Memory B cell (primary cell): ENCODE measurements at places on chromosomes 5 and 9.

DNA sequence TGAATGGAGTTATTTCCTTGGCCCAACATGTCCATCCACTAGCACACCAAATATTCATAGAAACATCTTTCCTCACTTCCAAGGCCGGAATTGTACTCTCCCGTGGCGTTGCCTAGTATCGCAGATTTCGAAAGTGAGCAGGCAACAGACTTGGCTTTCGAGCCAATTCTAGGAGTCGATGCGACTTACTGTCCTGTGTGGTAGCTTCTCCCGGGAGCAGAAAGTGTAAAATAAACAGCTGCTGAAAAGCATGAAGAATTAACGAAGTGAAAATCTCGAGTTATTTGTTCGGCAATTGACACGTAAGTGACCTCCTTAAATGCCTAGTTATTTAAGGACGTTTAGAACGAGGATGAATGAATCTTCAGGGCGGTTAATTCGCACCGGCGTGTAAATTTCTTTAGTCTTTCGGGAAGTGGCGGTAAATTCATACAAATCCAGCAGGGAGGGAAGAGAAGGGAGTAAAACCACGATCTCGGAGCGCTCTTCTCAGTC lies 449 bp upstream of the PCSK5 start:
- DNase-seq, result no peak

- no peak for DNase-seq
Observed at GRCh38 chr5:130155345-130156011, 251.2 kb downstream of the CHSY3 start.

DNA sequence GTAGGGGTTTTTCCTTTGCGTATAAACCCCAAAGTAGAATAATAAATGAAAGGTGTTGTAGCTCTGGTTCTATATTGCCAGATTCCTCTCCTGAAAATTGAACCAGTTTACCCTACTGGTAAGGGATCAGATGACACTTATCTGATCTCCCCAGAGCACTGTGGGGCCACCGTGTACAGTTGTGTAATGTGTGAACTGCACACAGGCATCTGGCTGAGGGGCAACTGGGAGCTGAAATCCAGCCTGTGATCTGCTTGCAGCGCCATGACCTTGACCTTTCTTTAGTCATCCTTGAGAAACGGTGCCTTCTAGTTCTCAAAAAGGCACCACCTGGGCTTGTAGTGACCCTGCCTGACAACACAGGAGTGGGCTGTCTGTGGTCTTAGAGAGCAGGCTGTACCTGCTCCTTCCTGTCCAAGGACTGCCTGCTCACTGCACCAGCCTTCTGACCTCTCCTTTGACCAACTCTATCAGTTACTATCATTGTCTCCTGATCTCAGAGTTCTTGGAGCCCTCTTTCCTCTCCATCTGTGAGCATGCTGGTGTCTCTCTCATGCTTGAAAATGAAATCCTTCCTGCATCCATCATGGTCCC lies 40.2 kb downstream of the PDE6A start:
- no peak for DNase-seq

DNA sequence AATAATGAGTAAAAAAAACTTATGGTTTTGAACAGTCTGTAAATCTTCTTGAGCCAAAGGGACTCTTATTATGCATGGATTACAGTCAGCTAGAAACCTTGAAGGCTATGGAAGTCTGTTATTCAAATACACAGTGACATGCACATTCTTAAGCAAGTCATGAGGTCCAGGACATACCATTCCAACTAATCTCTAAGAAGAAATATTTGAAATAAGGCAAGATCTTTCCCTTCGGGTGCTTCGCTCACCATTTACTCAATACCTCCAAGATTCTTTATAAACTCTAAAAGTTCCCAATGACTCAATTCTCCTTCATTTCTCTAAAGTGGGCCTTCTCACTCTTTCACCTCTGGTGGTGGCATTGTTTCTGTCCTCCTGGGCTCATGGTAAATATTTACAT lies 811.0 kb downstream of the NR2F1-AS1 start:
- no peak for DNase-seq

GRCh38 chr9:131279196-131279862 lies 3.0 kb upstream of the FAM78A start:
- no peak for DNase-seq
